ENCODE measurements at places on chromosomes 11 and 22. TPM values are rescaled to one million over a fixed set of nuclear protein-coding genes. Genes with fewer than 3 reads are reported as not detected.
A peak's percentile ranks its signal among the peaks of the same experiment; 100 is the strongest.

GRCh38 chr11:105000797-105001196 is 22.2 kb downstream of the CASP5 start:
- peak; percentile 55 for ATAC-seq

DNA sequence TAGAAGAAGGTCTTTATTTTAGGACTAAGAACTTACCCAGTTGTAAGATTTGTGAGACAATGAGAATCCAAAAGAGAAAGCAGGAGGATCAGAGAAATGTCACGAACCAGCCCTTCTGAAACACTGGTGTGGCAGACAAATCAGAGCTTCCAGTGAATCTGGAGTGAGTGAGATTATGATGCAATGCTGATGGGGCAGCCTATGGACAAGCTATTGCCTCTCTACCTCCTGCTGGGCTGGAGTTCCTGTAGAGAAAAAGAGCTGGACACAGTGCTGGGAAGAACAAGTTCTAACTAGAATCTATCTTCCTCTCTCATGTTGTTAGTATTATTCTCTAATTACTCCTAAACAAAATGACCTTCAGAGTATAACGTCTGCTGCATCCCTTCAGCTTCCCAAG is 12.0 kb upstream of the ANO3 start:
- ATAC-seq, result no peak

DNA sequence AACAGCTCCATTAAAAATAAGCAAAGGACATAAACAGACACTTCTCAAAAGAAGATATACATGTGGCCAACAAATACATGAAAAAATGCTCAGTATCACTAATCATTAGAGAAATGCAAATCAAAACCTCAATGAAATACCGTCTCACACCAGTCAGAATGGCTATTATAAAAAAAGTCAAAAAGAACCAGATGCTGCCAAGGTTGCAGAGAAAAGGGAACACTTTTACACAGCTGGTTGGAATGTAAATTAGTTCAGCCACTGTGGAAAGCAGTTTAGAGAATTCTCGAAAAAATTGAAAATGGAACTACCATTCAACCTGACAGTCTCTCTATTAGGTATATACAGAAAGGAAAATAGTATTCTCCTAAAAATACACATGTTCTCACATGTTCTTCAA is 102.4 kb upstream of the FIBIN start:
- no peak for ATAC-seq

DNA sequence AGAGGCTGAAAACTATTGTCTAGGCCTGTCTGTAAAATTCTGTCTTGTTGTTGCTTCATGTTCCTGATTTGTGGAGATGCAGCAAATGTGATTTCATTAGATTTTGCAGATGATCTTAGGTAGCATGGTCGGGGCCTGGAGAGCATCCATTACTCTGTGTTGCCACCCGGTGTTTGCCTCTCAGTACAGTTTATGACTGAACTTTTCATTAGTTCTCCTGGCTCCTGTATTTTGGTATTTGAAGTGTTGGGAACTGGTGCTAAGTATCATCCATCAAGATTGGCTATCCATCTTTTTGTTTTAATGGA is 7.7 kb downstream of the YWHAH start:
- ATAC-seq, result no peak

DNA sequence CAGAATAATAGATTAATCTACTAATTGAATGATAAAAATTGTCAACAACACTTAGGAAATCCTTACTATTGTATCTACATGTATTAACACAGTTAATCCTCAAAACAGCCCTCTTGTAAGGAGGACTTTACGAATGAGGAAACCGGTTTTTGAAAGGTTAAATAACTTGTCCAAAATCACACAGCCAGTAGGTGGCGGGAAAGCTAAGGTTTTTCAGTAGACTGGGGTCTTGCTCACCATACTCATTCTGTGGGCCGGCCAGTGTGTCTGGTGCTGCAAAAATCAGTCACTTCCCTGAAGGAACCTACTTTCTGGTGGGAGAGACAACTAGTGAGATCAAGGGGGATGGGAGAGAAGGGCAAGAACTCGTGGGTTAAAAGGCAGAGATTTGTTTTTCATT is 3.8 kb downstream of the DCPS start:
- no peak for ATAC-seq

- ATAC-seq, result no peak
These were observed 14.1 kb downstream of the PIK3IP1 start for GRCh38 chr22:31278151-31278621.

GRCh38 chr22:23122216-23122957 is 19.4 kb downstream of the RSPH14 start:
- ATAC-seq, result no peak

- peak; percentile 63 for ATAC-seq
These were observed 37.2 kb upstream of the ACER3 start for GRCh38 chr11:76823481-76824028.

- no peak for ATAC-seq
These were observed 40.4 kb downstream of the GAB4 start for GRCh38 chr22:16967453-16968217.

GRCh38 chr11:32885556-32885955 is 7.1 kb upstream of the QSER1 start:
- ATAC-seq, result no peak

DNA sequence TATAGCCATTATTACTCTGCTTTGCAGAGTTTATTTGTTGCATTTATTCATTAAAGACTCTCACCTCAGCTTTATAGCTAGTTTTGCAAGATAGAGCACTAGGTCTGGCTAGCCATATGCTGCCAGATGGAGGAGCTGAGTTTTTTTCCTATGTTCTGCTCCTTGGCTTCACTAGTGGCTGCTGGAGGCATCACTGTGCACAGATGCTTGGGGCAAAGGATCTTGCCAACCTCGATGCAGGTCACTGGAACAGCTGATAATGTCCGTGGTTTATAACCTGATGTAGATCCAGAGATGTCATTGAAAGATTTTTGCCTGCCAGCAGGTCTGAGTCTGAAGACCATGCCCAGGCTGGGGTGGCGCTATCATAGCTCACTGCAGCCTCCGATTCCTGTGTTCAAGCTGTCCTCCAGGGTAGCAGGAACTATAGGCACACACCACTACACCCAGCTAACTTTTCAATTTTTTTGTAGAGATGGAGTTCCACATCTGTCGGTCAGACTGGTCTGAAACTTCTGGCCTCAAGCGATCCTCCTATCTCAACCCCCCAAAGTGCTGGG is 63.2 kb downstream of the PACS1 start:
- ATAC-seq, result no peak

DNA sequence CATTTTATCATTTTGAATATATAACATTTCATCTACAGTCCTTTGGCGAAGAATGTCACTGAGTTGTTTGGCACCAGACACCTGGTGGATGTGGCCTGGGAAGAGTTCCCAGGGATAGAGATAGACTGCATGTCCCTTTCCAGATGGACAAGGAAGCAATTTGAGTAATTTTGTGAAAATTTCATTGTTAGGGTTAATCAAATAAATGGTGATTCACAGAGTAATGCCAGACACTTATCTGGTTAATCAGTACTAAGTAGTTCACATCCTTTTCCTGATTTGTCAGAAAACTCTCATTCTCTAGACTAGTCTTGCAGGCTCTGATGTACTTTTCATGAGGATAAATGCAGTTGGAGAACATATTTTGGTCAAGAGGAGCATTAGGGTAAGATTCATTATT is 41.6 kb downstream of the NAALAD2 start:
- ATAC-seq, result no peak

- ATAC-seq, result no peak
These were observed 1112.0 kb upstream of the CCDC90B start for GRCh38 chr11:84398017-84398626.

GRCh38 chr11:4180441-4181183 is 86.0 kb downstream of the RRM1 start:
- no peak for ATAC-seq

- ATAC-seq, result no peak
These were observed 68.5 kb upstream of the OPCML start for GRCh38 chr11:133600786-133601185.

DNA sequence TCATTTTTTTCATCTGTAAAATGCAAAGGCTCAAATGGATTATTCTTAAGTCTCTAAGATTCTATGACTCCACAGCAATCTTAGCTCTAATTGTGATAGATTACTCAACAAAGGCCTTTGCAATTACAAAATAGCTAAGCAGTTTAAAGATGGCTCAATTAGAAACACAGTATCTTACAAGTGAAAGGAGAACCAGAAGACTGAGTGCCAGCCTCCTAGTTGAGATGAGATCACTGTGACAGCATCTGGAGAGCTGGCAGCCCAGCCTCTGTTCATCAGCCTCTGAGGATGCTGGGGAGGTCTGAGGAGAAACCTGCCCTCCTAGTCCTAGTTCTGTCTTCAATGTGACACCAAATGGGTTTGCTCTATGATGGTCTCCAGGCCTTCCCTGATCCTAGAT is 158.4 kb upstream of the NARS2 start:
- peak; percentile 87 for ATAC-seq

- ATAC-seq, result peak; percentile 98
These were observed at the start of gene GALNT18 for GRCh38 chr11:11621573-11622339. TSS of gene GALNT18 (minus strand) at chr11:11622005.

GRCh38 chr11:20658135-20658534 is 11.3 kb upstream of the NELL1 start:
- ATAC-seq, result no peak

DNA sequence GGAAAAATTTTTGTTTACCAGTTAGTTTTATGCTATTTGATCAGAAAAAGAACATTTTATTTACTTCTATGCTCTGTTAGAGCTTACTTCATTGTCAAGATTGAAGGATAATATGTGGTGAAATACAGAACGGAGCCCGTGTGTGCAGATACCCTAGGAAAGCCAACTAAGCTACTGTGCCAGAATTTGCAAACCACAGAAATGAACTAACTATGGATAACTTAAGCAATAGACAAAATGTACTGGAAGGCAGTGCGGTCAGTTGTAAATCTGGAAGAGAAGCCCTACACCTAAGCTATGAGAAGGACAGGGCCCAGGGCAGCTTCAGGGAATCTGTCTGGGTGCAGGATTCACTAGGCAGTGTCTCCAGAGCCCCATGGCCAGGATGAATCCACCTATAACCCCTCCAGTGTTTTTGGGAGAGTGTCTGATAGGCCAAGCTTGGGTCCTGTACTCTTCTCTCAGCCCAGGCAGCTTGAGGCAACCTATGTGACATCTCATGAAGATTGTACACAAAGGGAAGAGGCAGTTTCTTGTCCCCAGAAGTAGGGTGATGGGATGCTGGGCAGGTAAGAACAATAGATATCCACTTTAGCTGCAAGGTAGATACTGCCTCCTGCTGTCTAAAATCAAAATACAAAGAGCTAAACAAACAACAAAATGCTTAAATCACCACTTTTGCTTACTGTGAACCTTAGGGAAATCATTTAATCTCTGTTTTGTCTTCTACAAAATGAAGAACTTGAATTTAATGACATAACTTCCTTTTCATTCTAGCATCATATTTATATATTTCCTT is 12.1 kb downstream of the MMP7 start:
- ATAC-seq, result no peak

HEPACAM gene
- total RNA-seq, result not detected

TESMIN gene
- 5.2 TPM for total RNA-seq

CNTN5 gene
- total RNA-seq, result 0.04 TPM

P2RX6 gene
- 0.64 TPM for total RNA-seq

CHRM1 gene
- total RNA-seq, result not detected

TIMP3 gene
- total RNA-seq, result 20.1 TPM

KLHL22 gene
- 5.0 TPM for total RNA-seq

NFAM1 gene
- 0.88 TPM for total RNA-seq

APOL5 gene
- total RNA-seq, result not detected

NLRP14 gene
- not detected for total RNA-seq

GLYAT gene
- not detected for total RNA-seq

Data from esophagus mucosa (tissue), 1 donor.